Gastroesophageal sphincter (tissue), 4 donors: ENCODE measurements at places on chromosomes 5 and 9.

DNA sequence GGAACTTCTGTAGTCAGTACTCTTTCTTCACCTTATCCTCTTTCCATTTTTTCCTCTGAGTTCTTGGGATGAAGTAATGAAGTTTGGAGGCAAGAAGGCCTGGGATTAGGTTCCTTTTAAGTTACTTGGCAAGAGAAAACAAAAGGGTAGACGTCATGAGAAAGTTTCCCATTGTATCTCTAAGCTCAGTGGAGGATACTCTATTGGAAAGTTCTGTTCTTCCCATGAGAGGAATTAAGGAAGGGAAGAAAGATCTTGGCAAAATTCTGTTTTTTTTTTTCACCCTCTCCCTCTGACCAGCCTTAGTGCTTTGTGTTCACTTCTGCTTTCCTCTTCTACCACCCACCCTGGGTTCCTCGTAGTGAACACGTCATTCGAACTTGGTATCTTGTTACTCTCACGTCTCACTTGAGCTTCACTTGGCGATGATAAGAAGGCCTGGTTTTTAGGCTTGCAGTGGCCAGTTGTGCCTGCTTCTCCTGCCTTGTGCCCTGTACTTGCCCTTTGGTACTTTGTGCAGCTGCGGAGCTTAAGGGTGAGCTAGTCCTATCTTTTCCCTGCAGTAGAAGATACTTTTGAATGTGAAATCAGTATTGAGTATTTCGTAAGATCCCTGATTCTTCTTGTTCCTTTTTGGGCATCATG is 67.0 kb downstream of the ARHGAP26 start:
- no peaks in the 10 kb centered on the region for H3K27me3 ChIP-seq
- peaks cover 23% of the 10 kb centered on the region for H3K4me1 ChIP-seq
- H3K4me3 ChIP-seq: no peak overlapping the region
- no peak overlapping the region for H3K27ac ChIP-seq

- H3K27me3 ChIP-seq: no peaks in the 10 kb centered on the region
- no peaks in the 10 kb centered on the region for H3K4me1 ChIP-seq
- ATAC-seq: peak; percentile 99
- peaks cover 21% of the 10 kb centered on the region for H3K36me3 ChIP-seq
- peak within 1 kb of the TSS; percentile 72 for H3K27ac ChIP-seq
Observed at GRCh38 chr9:112717661-112718331, at the start of gene INIP. INIP (minus strand) TSS chr9:112718117; CDS start chr9:112716485, 1,632 bp downstream.

GRCh38 chr9:102778746-102779145 is 216.4 kb upstream of the CYLC2 start:
- no peaks in the 10 kb centered on the region for H3K36me3 ChIP-seq
- H3K27me3 ChIP-seq: no peaks in the 10 kb centered on the region
- H3K4me3 ChIP-seq: no peak overlapping the region
- no peak overlapping the region for H3K27ac ChIP-seq

- H3K27me3 ChIP-seq: no peaks in the 10 kb centered on the region
- no peaks in the 10 kb centered on the region for H3K36me3 ChIP-seq
- ATAC-seq: peak; percentile 76
- H3K4me3 ChIP-seq: no peak overlapping the region
- H3K27ac ChIP-seq: peak overlapping the region; percentile 51
Observed at GRCh38 chr9:109907400-109907799, 127.4 kb downstream of the PALM2AKAP2 start.

- H3K27ac ChIP-seq: no peak overlapping the region
- no peak for ATAC-seq
- no peaks in the 10 kb centered on the region for H3K36me3 ChIP-seq
- no peaks in the 10 kb centered on the region for H3K4me1 ChIP-seq
- no peaks in the 10 kb centered on the region for H3K27me3 ChIP-seq
Observed at GRCh38 chr5:97480313-97480712, 297.3 kb upstream of the RIOK2 start.

DNA sequence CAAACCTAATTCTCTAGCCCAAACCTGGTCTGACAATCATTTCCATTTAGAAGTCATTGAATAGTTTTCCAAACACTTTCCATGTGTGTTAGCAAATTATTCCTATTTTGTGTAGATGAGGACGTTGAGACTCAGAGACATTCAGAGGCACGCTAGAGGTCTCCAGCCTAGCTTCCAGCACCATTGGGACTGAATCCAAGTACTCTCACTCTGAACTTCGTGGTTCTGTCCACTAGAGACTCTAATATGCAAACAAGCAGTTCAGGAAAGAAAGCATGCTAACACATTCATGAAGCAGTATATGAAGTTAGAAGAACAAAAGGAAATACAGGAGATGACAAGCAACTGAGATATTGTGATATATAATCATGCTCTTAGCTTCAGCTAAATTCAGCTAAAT is 354.8 kb downstream of the NTRK2 start:
- H3K27ac ChIP-seq: no peak overlapping the region
- no peaks in the 10 kb centered on the region for H3K27me3 ChIP-seq
- H3K36me3 ChIP-seq: no peaks in the 10 kb centered on the region

DNA sequence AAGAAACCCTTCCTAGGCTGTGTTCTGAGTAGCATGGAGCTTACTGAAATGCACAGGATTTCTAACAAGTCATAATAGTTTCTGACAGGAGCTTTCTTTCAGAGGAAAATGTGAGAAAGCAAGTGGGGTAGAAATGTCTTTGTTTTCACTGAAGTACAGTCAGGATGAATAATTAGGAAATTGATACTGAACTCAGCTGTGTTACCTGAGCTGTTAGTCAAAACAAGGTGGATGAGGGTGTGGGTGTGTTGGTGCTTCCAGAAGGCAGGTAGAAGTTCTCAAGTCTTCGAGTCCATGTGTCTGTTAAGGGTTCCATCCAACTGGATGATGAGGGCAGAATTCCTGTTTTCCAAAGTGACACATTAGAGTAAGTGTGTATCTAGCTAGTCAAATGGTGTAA is 122.4 kb downstream of the BASP1 start:
- H3K27ac ChIP-seq: no peak overlapping the region
- no peak overlapping the region for H3K4me3 ChIP-seq
- H3K27me3 ChIP-seq: no peaks in the 10 kb centered on the region
- H3K4me1 ChIP-seq: no peaks in the 10 kb centered on the region
- ATAC-seq: no peak

DNA sequence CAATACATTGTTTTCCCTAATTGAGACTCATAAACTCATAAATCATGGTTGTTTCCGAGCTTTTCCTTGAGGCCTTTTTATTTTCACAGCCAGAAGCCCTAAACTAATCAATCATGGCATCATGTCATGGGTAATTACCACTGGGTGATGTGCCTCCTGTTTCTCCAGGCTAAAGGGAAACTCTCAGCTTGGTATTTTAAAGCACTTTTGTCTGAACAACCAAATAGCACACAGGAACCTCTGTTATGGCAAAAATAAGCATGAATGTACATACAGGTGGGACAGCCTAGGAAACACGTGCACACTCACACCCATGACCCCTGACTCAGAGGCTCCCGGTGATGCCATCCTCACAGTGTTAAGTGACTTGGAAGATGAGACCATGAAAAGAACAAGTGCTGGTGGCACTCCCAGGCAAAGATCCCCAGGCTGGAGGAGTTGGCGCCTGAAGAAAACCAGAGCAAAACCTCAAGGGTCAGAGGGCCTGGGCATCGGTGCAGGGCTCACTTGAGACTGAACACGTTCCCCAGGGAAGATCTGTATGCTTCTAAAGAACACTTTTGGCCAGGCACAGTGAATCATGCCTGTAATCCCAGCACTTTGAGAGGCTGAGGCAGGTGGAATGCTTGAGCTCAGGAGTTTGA is 154.3 kb downstream of the ROR2 start:
- peak; percentile 40 for ATAC-seq
- H3K4me1 ChIP-seq: peaks cover 12% of the 10 kb centered on the region
- no peaks in the 10 kb centered on the region for H3K27me3 ChIP-seq
- H3K4me3 ChIP-seq: no peak overlapping the region

GRCh38 chr9:99811598-99812383 is 9.9 kb upstream of the NR4A3 start:
- H3K36me3 ChIP-seq: no peaks in the 10 kb centered on the region
- H3K4me1 ChIP-seq: peaks cover 10% of the 10 kb centered on the region
- no peaks in the 10 kb centered on the region for H3K27me3 ChIP-seq
- H3K27ac ChIP-seq: no peak overlapping the region
- no peak for ATAC-seq
- no peak overlapping the region for H3K4me3 ChIP-seq

DNA sequence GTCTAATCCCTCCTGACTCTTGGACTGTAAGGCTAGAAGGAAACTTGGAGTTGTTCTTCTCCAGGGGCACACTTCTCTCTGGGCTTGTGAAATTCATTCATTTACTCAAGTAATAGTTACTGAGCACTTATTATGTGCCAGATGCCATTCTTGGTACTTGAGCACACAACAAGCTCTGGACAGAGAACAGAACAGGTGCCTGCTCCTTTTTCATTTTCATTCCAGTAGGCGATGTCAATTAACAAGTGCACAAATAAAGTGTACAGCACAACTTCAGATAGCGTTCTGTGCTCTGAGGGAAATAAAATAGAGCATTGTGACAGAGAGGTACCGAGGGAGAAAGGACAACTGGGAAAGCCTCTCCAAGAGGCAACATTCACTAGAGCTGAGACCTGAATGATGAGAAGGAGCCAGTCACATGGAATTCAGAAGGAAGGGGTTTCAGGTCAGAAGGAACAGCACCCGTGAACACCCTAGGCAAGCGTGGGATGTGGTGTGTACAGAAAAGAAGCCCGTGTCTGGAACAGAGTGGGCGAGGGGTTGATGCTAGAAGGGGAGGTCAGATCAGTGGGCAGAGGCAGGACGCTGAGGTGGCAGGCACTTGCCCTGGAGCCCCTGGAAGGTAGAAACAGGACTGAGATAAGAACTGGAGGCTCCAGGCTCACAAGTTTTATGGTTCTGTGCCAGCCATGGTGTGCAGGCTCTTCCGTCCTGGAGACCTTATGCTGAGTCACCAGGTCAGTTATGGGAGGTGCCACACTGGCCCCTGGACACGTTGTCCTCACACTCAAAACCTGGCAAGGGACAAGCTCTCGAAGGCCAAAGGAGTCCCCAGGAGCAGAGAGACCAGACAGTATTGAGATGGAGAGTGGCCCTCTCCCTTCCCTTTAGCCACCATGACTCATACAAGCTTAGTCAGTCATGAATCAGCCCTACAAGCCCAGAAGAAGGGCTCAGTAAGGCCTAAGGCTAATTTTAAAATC is 7.2 kb upstream of the ABLIM3 start:
- peak overlapping the region; percentile 12 for H3K27ac ChIP-seq
- peaks cover 7% of the 10 kb centered on the region for H3K4me1 ChIP-seq
- no peaks in the 10 kb centered on the region for H3K27me3 ChIP-seq
- no peak overlapping the region for H3K4me3 ChIP-seq

GRCh38 chr9:38254756-38255155 is 137.7 kb upstream of the ALDH1B1 start:
- H3K36me3 ChIP-seq: no peaks in the 10 kb centered on the region
- no peak overlapping the region for H3K27ac ChIP-seq

DNA sequence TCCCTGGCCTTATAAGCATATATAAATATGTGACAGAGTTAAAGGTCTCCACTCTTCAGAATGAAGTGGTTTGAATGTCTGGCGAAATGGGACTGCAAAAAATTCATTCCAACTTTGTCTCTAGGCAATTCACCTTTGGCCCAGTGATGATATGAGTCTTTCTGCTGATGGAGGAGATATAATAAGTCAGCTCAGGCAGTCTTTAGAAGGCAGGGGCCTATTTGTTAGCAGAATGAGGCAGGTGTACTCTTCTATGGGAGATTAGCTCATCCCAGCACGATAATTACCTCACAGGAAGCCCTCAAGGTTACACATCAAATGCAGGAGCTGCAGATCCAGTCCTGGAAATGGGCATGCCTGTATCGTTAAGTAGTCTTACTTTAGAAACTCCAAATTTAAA is 300.5 kb downstream of the NR2F1-AS1 start:
- no peaks in the 10 kb centered on the region for H3K36me3 ChIP-seq
- H3K27ac ChIP-seq: no peak overlapping the region
- ATAC-seq: no peak
- H3K4me3 ChIP-seq: no peak overlapping the region
- H3K4me1 ChIP-seq: no peaks in the 10 kb centered on the region
